ENCODE measurements at places on chromosomes 16 and 17.

DNA sequence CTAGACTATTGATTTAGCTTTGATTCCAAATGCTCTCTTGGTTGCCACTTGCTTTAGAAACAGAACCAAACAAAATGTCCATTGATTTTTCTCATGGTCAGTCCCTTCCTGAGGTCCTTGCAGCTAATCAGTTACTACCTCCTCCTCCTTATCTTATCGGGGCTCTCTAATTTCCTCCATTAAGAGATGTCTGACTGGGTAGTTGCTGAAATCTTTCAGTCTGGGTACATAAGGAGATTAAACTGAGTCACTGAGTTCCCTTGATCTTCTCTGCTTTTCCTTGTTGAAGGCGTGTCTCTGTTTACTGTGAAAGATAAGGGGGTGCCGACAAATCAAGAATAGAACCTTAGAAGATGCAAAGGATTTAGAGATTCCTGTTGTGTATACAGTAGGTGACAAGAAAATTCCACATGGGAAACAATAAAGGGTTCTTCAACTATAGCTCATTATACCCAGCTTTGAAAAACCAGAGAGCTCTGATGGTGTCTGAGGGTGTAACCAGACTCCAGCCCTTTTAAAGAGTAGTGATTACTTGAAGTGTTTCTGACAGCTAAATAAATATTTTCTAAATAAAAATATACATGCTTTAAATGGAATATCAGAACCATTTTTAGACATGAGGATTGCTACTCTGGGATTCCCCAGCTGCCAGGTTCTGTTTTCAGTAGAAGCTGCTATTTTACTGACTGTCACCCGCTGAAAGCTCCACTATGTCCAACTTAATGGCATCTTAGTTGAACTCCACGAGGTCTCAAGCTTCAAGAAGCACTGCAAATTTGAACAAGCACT is 791.3 kb upstream of the SOX9 start:
- no peak for DNase-seq

GRCh38 chr17:62649570-62649969 is 22.1 kb downstream of the MRC2 start:
- no peak for DNase-seq

- DNase-seq = no peak
Observed at GRCh38 chr17:41835214-41835799, 725 bp downstream of the NT5C3B start.

DNA sequence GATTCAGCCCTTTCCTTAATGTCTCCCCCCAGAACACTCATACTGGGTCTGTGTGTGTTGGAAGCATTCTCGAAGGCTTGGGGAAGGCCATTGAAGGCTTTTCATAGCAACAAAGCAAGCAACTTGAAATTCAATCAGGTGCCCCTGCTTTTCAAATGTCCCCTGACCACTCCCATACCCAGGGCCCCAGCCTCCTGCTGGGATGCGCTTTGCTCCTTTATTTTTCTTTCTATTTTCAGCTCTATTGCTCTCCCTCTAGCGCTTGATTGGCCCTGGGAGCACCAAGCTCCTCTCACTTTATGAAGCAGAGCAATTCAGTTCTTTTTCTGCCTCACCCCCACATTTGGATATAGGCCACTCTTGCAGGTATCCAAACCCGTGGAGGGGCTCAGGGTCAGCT is 92.0 kb downstream of the WSCD1 start:
- no peak for DNase-seq

DNA sequence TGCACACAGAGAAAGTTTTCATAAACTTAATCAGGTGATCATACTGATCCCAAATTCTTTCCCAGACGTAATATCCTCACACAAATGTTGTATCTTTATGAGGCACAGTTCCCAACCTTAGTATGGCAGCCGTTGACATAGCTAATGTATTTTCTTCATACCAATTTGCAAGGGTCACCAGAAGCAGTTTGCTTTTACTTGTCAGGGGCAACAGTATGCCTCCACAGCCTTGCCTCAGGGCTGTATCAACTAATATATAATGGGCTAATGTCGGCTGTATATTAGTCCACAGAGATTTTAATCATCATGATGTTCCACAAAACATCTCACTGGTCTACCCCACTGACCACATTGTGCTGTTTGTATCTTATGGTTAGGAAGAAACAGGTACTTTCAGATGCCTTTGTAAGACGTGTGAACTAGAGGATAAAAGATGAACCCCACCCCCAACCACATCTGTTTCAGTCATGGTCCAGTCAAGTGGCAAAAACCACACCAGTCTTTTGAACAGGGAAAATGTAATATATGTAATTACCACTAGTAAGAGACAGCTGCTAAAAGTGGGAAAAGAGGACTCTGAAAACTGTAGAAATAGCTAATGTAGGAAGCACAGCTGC is 55.2 kb downstream of the GAN start:
- no peak for DNase-seq

All from hematopoietic multipotent progenitor cell treated with erythropoietin and hydrocortisone succinate and interleukin-3 and kit ligand, for 8 days (in vitro differentiated cells).